Tibial nerve (tissue), 4 donors: ENCODE measurements at places on chromosomes 16 and 17.
A peak's percentile ranks its signal among the peaks of the same experiment; 100 is the strongest.

- no peaks in the 10 kb centered on the region for H3K27me3 ChIP-seq
- H3K4me1 ChIP-seq: peaks cover 48% of the 10 kb centered on the region
- H3K4me3 ChIP-seq: peak overlapping the region; percentile 4
- peak overlapping the region; percentile 100 for H3K27ac ChIP-seq
- DNase-seq: no peak
- no peaks in the 10 kb centered on the region for H3K36me3 ChIP-seq
These were observed 1.4 kb upstream of the VAMP2 start for GRCh38 chr17:8163978-8164814.

DNA sequence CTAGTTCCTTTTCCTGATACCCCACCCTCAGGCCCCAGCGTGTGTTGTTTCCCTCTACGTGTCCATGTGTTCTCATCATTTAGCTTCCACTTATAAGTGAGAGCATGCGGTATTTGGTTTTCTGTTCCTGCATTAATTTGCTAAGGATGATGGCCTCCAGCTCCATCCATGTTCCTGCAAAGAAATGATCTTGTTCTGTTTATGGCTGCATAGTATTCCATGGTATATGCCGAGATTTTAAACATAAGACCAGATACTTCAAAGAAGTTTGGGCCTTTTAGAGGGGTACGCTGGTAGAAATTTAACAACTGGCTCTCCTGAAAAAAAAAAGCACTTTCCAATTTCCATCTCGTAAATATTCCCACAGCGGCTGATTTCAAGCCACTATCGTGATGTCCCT is 59.8 kb downstream of the IRF8 start:
- no peak overlapping the region for H3K4me3 ChIP-seq
- H3K27ac ChIP-seq: no peak overlapping the region
- H3K4me1 ChIP-seq: no peaks in the 10 kb centered on the region
- H3K36me3 ChIP-seq: no peaks in the 10 kb centered on the region
- no peak for DNase-seq
- H3K27me3 ChIP-seq: no peaks in the 10 kb centered on the region

DNA sequence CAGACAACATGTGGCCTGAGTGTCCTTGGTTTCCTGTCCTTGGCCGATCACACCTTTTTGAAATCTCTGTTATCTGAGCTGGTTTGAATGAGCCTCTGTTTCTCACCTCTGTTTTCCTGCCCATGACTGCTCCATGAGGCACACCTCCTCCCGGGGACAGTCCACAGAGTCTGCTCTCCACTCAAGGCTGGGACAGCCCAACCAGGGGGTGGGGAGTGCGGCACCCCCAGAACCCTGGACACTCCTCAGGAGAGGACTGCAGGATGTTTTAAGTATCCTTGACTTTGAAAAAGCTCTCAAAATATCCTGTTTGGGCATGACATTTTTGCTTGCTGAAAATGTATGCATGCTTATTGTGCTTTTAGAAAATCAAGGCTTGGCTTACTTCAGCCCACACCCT is 333.0 kb upstream of the N4BP1 start:
- no peaks in the 10 kb centered on the region for H3K4me1 ChIP-seq
- no peaks in the 10 kb centered on the region for H3K36me3 ChIP-seq
- no peak overlapping the region for H3K4me3 ChIP-seq
- no peak for DNase-seq
- no peaks in the 10 kb centered on the region for H3K27me3 ChIP-seq

DNA sequence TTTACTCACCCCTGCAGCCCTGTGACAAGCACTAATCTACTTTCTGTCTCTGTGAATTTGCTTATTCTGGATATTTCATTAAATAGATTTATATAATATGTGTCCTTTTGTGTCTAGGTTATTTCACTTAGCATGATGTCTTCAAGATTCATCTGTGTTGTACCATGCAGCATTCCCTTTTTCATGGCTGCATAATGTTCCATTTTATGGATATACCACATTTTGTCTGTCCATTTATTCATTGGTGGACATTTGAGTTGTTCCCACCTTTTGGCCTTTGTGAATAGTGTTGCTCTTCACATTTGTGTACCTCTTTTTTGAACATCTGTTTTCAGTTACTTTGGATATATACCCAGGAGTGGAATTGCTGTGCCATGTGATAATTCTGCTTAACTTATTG is 110.3 kb downstream of the ELAC2 start:
- H3K27ac ChIP-seq: no peak overlapping the region
- no peaks in the 10 kb centered on the region for H3K27me3 ChIP-seq
- no peaks in the 10 kb centered on the region for H3K36me3 ChIP-seq
- H3K4me1 ChIP-seq: no peaks in the 10 kb centered on the region
- H3K4me3 ChIP-seq: no peak overlapping the region
- no peak for DNase-seq

DNA sequence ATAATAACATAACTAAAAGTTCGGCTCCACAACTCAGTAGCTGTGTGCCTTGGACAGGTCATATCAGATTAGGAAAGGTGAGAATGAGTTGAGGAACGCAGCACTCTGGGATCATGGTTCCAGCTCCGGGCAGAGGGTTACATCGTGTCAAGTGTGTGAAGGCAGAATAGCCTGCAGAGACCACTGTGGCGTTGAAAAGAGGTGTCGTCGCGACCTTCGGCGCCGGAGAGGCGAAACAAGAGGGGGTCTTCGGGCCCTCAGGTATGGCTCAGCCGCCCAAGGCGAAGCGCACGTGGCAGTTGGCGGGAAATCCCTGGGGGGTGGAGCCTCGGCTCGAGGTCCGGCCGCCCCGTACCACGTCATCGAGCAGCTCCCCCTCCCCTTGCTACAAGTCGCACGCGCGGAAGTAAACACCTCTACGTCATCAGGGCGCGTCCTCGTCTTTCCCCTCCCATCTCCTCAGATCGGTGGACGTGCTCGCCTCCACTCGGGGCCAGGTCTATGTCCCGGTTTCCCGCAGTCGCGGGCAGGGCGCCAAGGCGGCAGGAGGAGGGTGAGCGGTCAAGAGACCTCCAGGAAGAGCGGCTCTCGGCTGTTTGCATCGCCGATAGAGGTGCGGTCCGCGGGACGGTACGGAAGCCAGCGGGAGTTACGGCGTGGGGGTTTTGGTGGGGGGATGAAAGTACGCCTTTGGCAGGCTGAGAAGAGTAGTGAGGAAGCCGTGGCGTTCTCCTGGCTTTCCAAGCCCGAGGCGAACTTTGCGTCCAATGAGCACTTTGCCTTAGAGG is at the start of gene DHX40:
DHX40 (plus strand) TSS at position 440 of the 788 bp plus-strand sequence; CDS start at position 502, 62 bp downstream.
- H3K27ac ChIP-seq: peak within 1 kb of the TSS; percentile 90
- no peaks in the 10 kb centered on the region for H3K4me1 ChIP-seq
- no peaks in the 10 kb centered on the region for H3K27me3 ChIP-seq
- H3K4me3 ChIP-seq: peak within 1 kb of the TSS; percentile 85
- DNase-seq: peak; percentile 93

DNA sequence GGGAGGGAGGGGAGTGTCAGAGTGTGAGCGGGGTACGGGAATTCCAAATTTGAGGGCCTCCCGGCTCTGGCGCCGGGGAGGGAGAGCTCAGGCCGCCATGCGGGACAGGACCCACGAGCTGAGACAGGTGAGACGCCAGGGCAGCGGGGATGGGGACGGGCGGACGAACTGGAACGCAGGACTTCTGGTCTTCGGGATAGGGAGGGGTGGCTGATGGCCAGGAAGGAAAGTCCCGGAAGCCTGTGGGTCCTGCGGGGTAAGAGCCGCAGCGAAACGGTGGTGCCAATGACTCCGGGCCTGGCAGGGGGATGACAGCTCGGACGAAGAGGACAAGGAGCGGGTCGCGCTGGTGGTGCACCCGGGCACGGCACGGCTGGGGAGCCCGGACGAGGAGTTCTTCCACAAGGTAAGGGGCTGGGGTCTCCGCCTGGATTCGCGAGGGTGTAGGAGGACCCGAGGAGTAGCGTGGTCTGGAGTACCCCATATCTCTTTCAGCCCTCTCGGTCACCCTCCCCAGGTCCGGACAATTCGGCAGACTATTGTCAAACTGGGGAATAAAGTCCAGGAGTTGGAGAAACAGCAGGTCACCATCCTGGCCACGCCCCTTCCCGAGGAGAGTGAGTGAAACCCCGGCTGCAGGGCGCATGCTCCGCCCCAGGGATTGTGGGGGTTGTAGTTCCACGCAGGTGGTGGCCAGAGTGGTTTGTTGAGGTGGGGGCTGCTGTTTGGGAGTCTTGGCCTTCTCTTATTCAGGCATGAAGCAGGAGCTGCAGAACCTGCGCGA is 543 bp downstream of the STX4 start:
- H3K27ac ChIP-seq: peak overlapping the region; percentile 99
- peak; percentile 94 for DNase-seq
- H3K36me3 ChIP-seq: no peaks in the 10 kb centered on the region
- no peaks in the 10 kb centered on the region for H3K27me3 ChIP-seq
- H3K4me3 ChIP-seq: peak overlapping the region; percentile 79
- H3K4me1 ChIP-seq: peaks cover 5% of the 10 kb centered on the region

GRCh38 chr16:2253293-2253692 is 1.9 kb upstream of the ECI1 start:
- DNase-seq: no peak
- peaks cover 62% of the 10 kb centered on the region for H3K36me3 ChIP-seq
- H3K4me3 ChIP-seq: no peak overlapping the region
- no peak overlapping the region for H3K27ac ChIP-seq

DNA sequence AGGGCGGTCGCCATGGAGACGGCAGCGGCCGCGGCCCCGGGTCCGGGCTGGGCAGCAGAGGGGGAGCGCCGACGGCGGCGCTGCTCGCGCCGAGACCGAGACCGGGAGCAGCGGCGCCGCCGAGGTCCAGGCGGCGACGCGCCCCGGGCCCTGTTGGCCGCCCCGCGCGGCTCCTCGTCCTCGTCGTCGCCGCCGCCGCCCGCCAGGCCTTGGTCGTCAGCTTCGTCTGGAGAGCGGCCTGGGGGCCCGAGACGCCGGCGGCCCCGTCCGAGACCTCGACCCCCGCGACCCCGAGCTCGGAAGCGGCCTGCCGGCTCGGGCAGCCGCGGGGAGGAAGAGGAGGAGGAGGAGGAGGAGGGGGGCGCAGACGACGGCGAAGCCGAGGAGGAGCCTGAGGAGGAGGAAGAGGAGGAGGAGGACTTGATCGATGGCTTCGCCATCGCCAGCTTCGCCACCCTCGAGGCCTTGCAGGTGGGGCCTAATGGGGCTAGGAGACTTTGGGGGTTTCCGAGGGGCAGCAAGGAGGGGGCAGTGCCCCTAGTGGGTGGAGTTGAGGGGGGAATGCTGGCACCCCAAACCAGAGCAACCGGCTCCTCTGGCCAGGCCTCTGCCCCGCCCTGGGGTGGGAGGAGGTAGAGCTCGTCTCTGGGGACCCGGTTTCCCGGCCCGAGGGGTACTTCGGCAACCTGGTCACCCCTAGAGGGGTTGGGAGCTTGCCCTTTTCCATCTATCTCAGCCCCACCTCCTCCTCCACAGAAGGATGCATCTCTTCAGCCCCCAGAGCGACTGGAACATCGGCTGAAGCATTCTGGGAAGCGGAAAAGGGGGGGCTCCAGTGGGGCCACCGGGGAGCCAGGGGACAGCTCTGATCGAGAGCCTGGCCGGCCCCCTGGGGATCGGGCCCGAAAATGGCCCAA is 1.5 kb downstream of the FBRS start:
- H3K4me3 ChIP-seq: peak overlapping the region; percentile 100
- DNase-seq: no peak
- no peaks in the 10 kb centered on the region for H3K27me3 ChIP-seq
- H3K4me1 ChIP-seq: peaks cover 33% of the 10 kb centered on the region

- H3K4me3 ChIP-seq: no peak overlapping the region
- DNase-seq: no peak
- no peaks in the 10 kb centered on the region for H3K36me3 ChIP-seq
These were observed 13.2 kb downstream of the CD300LG start for GRCh38 chr17:43860077-43860725.

DNA sequence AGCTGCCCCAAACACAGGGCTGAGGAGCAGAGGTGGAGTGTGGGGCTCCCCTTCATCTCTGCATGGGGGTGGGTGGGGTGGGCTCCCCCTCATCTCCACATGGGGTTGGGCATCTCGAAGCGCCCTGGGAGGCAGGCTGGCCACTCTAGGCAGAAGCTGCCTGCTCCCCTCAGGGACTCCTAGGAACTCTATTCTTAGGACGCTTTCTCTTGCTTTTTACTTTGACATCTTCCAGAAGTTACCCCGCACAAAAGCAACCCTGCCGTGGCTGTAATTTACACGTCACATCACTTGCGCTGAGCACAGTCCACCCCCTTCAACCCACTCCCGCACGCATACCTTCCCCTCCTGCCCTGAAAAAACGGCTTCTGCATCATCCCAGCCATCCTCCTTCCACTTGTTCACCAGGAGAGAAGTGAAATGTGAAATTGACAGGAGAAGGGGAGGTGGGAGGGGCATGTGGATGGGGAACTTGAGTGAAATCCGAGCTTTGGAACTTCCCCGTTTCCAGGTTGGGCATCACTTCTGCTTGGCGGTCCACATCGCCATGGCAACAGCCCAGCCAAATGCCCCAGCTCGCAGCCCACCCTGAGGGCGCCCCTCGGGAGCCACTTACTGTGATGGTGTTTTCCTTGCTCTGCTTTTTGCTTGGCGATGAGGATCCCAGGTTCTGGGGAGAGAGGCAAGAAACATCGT is 53.7 kb upstream of the RCVRN start:
- no peak overlapping the region for H3K27ac ChIP-seq
- H3K4me1 ChIP-seq: peaks cover 5% of the 10 kb centered on the region
- no peaks in the 10 kb centered on the region for H3K27me3 ChIP-seq
- H3K4me3 ChIP-seq: no peak overlapping the region
- DNase-seq: no peak

- DNase-seq: no peak
- H3K4me1 ChIP-seq: no peaks in the 10 kb centered on the region
- peak overlapping the region; percentile 16 for H3K27ac ChIP-seq
- no peaks in the 10 kb centered on the region for H3K36me3 ChIP-seq
- no peak overlapping the region for H3K4me3 ChIP-seq
These were observed 2.4 kb downstream of the DOK4 start for GRCh38 chr16:57483725-57484514.

GRCh38 chr16:68374961-68375660 is 64.3 kb downstream of the PRMT7 start:
- no peak for DNase-seq
- H3K36me3 ChIP-seq: no peaks in the 10 kb centered on the region
- H3K27me3 ChIP-seq: no peaks in the 10 kb centered on the region
- no peak overlapping the region for H3K27ac ChIP-seq
- no peaks in the 10 kb centered on the region for H3K4me1 ChIP-seq
- no peak overlapping the region for H3K4me3 ChIP-seq

GRCh38 chr16:51267681-51268080 is 116.6 kb upstream of the SALL1 start:
- H3K36me3 ChIP-seq: no peaks in the 10 kb centered on the region
- DNase-seq: no peak
- no peaks in the 10 kb centered on the region for H3K27me3 ChIP-seq
- no peak overlapping the region for H3K27ac ChIP-seq
- no peak overlapping the region for H3K4me3 ChIP-seq
- H3K4me1 ChIP-seq: no peaks in the 10 kb centered on the region
